ENCODE measurements at places on chromosomes 7 and 10.

GRCh38 chr7:102934239-102934638 lies 21.4 kb downstream of the LRRC17 start:
- DNase-seq, result no peak

DNA sequence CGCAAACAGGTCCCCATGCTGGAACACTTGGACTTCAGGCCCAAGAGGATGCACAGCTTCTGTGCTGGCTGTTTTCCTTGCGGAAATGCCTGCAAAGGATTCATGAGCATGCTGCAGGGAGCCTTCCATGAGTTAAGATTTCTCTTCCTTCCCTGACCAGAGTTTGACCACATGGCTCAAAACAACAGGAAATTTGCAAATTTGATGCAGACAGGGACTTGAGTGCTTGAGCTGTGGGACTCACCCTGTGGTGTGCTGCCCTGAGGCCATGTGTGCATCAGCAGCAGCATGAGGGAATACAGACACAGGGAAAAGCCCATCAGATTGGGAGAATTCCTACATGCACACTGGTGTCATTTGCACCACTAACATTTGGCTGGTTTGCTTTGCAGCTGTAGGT lies 195.4 kb downstream of the CDC14C start:
- DNase-seq, result no peak

DNA sequence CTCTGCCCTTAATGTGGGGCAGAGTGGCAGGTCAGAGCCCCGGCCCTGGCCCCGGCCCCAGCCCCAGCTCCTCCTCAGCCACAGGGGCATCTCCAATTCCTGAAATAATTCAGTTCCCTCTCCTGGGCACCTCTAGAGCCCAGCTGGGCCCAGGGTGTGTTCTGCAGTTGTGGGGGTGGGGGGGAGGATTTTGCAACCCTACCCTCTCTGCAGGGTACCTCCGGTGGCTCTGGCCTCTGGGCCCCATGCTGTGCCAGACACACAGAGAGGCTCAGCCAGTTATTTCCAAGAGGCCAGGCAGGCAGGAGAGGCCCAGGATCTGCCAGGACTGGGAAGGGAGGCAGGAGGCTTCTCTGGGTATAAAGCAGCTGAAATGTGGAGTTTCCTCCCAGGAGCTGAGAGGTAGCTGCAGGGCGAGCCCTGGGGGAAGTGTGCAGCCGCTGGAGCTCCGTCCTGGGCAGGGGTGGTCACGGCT lies 47.9 kb downstream of the PWWP2B start:
- no peak for DNase-seq

GRCh38 chr10:44925224-44925623 lies 14.1 kb downstream of the TMEM72 start:
- DNase-seq, result peak; percentile 20

- no peak for DNase-seq
Measured at GRCh38 chr10:93718937-93719725, 16.7 kb upstream of the FRA10AC1 start.

DNA sequence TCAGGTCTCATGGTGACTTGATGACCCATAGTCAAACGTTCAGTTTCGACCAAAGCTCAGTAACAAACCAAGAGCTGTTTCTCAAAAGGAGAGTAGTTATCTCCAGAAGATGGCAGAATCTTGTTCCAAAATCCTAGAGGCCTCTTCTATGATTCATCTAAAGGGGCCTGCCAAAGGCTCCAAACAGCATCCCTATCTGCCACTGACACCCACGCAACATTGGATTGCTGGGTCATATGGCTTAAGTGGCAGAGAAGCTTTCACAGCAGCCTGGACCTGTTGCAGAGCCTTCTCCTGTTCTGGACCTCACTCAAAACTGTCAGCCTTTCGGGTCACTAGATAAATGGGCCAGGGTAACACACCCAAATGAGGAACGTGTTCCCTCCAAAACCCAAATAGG lies 54.0 kb upstream of the LRRC18 start:
- DNase-seq, result no peak

GRCh38 chr7:66504131-66504530 lies 124.5 kb upstream of the KCTD7 start:
- DNase-seq, result no peak

DNA sequence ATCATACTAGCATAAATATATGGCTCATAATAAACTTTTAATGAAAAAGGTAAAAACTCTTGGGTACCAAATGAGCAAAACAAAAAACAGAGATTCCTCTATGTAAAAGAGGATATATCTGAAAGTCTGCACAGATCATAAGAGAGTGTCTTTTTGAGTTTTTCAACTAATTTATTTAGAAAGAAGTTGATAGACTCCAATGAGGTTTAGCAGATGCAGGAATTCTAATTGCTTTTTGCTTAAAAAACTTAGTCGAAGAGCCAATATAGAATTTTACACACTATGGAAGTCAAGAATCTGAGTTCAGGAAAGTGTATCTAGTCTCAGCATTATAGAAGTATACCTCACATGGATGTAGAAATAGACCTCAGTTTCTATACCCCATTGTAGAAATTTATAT lies 3.4 kb upstream of the MLLT10 start:
- no peak for DNase-seq

- DNase-seq, result no peak
Measured at GRCh38 chr7:46197785-46198540, 276.9 kb upstream of the IGFBP3 start.

DNA sequence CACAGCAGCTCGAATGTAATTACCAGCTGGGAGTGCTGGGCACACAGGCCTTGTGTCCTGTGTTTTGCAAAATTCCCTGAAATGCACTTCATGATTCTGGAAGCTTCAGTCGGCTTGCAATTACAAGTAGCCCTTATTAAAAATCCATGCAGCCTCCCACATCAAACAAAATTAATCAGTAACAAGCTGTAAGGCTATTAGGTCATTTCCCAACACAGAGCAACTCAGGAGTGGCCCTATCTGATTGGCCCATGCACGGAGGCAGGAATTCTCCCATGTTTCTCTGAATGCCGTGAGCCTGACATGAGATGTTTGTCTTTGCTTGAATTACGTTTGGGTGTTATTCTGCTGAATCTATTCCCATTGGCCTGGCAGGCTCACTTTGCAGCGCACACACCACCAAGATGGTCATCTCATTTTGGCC lies 36.9 kb downstream of the FOXL3 start:
- DNase-seq, result no peak

- no peak for DNase-seq
Measured at GRCh38 chr10:125549653-125550052, 133.3 kb downstream of the TEX36 start.

GRCh38 chr10:71213127-71213621 lies 804 bp downstream of the UNC5B start:
- DNase-seq, result peak; percentile 65
